Sciatic nerve (tissue), 2 donors: ENCODE measurements at places on chromosomes 6 and 20. TPM values are rescaled to one million over a fixed set of nuclear protein-coding genes. Genes with fewer than 3 reads are reported as not detected.

- DNase-seq: no peak
These were observed 112.8 kb downstream of the TBX18 start for GRCh38 chr6:84651583-84651982.

GRCh38 chr6:166782520-166782919 lies 155.5 kb upstream of the RPS6KA2 start:
- DNase-seq: no peak

GRCh38 chr20:42179768-42180167 lies 561.6 kb upstream of the CHD6 start:
- DNase-seq: no peak

Gene RNF217
- total RNA-seq: 43.5 TPM

Gene MLIP
- 396 TPM for total RNA-seq

Gene ANGPT4
- total RNA-seq: 0.27 TPM

Gene PLEKHG1
- total RNA-seq: 57.7 TPM

Gene BTN1A1
- total RNA-seq: not detected

Gene GPR31
- total RNA-seq: not detected
